Stimulated activated CD8-positive, alpha-beta memory T cell treated with anti-CD3 and anti-CD28 coated beads, Interleukin-15, amount 100 ng/mL, for 4 hours (primary cell): ENCODE measurements at places on chromosomes 4 and X.

DNA sequence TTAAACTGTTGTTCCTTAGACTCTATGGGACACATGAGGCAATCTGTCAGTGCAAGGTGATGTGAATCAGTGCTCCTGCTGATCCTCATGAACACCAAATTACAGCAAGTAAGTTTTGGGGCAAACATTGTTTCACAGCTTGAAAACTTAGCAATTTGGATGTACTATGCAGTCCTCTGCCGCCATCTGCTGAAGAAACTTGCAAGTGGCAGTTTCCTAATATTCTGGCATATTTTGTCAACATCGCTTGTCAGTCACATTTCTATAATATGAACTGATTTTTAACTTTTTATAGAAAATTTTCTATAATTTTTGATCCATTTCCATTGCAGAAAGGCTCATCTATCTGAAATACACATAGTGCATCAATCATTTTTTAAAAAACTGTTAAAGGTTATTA, 56.3 kb downstream of the ZAR1 start:
- DNase-seq = no peak

GRCh38 chr4:56879996-56880395, 27.7 kb upstream of the REST start:
- no peak for DNase-seq

DNA sequence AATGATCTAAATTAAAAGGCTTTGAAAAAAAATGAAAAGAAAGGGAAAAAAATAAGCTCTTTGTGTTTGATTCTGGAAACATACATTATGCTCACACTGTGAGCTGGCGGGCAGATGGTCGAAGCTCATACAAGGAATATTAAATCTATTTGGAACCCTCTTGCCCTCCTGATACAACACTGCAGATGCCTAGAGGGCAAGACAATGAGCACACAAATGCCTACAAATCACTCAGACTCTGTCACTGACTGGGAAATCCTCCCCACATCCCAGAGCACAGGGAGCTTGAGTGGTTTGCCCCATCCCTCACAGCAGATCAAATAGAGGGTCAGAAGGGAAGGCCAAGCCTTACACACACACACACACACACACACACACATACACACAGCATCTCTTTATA, 320.4 kb downstream of the HNRNPD start:
- DNase-seq = no peak

DNA sequence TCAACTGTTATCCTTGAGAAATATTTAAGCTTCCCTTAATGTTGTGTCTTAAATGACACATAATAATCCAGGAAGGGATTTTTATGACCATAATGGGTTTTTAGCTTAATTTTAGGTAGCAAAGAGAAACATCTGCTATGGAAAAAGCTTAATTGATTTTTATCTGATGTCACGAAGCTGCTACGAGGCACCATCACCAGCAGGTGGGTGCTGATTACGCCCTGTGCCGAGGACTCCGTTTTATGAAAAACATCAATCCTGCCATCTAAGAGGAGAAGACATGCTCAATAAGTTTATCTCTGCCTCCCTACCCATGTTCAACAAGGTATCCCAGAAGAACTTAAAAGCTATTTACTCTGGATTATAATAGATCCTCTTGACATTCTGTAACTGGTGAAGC, 280.6 kb upstream of the ZFP42 start:
- DNase-seq = no peak

- DNase-seq = no peak
These were observed 86.9 kb downstream of the TMEM164 start for GRCh38 chrX:110089656-110090403.

GRCh38 chrX:108332281-108332680, 105.9 kb downstream of the COL4A6 start:
- no peak for DNase-seq

- no peak for DNase-seq
These were observed 343.3 kb upstream of the RPS6KA3 start for GRCh38 chrX:20609916-20610415.

- DNase-seq = no peak
These were observed 2.9 kb downstream of the USP51 start for GRCh38 chrX:55486736-55487135.

DNA sequence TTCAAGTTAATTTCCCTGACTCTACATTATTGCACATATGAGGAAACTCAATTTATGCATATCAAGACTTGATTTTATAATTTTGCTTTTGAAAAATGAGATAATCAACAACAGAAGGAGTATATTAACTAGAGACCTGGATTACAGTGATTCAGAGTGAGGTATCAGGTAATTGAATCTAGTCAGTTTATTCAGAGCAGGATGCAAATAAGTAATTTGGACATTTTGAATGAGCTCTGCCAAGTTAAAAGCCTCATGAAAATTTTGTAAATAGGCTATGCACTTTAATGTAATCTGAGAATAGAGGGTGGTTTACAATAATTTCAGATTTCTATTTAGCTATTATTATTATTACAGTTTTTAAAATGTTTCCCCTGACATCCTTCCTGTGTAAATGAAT, 203.7 kb upstream of the EMCN start:
- no peak for DNase-seq

DNA sequence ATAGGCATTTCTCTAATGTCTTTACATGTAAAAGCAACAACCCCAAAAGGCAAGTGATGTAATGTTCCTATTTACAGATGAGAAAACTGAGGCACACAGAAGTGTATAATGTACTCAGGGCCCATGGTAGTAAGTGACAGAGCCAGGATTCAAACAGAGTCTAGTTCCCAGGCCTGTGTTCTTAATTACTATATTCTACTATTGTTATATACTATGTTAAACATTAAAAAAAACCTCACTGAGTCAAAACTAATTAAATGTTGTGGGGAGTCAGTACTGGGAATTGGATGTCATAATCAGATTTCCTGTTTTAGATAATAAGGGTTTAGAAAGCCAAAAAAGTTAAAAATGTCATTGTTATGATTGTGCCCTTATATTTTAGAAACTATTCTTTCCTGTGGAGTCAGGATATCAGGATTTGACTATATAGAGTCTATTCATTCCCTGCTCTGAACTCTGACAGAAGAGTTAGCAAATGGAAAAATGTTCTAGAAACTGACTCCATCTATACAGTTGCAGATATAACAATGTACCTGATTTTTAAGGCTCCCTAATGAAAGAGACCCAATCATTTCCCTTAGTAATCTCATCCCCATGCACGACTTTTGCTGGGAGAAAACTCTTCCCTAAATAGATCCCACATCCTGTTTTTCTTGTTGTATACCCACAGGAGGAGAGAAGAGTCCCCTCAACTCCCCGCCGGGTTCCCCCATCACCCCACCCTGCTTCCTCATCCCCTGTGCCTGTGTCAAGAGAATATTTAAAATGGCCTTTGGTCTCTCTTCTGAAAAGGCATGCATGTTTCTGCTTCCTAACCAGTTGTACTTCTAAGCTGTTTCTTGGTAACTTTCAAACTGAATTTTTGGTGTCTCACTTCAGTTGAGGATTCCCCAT, 69.7 kb downstream of the REELD1 start:
- no peak for DNase-seq

- DNase-seq = no peak
These were observed 85.9 kb downstream of the OTC start for GRCh38 chrX:38438321-38438720.

DNA sequence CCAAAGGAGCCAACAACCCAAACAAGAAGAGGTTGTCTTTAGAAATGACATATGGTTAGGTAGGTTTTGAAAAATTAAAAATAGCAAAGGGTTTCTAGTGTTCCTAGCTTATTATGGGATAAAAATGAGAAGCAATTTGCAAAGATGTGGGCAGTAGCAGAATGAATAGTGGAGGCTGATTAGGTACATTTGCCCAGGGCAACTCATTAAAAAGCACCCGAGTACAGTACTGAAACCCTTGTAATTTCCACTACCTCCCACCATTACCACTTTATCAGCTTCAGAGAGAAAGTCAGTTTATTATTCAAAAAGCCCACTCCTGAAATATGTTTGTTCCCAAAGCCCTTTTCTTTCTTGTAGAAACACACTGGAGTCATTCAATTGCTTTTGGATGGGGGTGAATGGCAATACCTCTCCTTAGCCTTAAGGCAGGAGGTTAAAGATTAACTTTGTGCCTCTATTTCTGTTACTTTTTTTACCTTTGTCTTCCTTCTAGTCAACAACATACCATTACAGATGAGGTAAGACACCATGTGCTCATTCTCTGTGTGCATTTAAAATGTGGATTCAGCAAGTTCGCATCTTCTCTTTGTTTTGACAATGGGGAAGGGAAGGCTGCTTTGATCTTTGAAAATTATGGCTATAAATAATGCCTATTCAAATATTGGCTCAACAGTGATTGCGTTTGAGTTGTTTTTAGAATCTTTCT, 353.8 kb upstream of the CASK start:
- no peak for DNase-seq

DNA sequence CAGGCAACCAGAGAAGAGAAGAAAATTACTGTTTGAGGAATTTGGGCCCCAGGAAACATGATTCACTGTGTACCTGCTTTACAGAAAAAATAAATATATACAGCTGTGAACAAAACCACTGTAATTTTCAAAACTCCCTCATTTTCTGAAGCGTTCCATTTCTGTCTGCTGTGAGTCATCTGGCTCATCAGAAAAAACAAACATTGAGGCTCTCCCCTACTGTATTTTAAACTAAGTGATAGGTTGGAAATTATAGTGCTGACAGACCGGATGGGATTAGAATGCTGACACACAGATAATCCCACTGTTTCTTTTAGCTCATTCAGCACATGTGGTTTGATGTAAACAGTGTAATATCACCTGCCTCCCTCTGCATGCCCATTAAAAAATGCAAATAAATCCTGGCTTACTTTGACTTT, 847.0 kb downstream of the TRIML1 start:
- no peak for DNase-seq

DNA sequence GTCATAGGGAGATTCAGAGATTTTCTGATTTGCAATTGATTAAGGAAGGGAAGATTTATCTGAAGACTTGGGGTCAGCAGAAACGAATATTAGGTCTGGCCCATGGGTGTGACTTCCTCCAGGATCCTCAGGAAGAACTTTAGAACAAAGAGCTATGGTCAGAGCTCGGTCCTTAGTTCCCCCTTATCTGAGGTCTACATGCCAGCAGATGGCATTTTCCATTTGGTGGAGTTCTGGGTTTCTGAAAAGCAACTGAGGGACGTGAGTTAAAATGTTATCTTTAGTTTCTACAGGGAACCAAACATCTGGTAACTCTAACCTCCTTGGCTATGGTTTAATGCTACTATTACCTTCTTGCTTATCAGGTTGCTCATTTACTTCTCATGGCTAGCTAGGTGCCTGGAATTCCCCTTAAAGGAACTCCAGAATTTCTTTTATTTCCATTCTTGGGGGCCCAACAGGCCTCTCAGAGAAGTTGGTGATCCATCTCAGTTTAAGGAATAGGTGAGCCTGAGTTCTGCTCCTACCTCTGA, 40.7 kb downstream of the KLF3 start:
- no peak for DNase-seq

DNA sequence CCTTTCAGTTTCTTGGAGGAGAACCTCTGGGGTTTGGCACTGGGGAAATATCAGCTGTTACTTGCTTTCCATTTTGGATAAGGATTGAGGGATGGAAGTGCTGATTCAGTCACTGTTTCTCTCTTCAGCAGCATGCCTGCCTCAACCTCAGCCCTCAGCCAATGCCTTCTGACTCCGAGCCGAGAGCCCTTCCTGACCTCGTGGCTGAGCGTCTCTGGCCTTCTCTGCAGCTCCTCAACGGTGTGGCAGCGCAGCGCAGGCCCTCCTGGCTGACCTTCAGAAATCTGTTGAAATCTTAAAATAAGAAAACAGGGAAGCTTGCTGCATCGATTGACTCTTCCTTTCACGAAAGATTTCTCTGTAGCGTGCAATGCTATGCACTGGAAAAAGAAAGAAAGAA, 434.3 kb upstream of the FAT1 start:
- DNase-seq = no peak

GRCh38 chr4:143357161-143357845, 20.6 kb downstream of the GAB1 start:
- DNase-seq = no peak

DNA sequence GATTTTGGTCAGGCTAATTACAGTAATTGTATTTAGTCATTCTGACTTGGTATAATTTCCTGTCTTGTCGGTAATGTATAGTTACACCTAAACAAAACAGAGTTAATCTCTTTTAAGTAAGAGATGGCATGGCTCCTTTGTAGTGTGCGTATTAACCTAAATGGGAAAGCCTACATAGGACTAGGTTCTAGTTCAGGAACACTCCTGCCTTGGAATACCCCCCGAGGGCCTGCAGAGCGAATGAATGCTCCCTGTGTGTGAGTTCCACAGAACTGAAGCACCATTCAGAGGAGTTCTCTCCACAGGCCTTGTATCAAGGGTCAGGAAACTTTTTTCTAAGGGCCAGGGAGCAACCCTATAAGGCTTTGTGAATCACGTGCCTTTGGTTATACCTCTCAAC, 44.9 kb upstream of the STIM2 start:
- no peak for DNase-seq

GRCh38 chr4:25310066-25310802, 2.3 kb upstream of the ZCCHC4 start:
- DNase-seq = no peak

DNA sequence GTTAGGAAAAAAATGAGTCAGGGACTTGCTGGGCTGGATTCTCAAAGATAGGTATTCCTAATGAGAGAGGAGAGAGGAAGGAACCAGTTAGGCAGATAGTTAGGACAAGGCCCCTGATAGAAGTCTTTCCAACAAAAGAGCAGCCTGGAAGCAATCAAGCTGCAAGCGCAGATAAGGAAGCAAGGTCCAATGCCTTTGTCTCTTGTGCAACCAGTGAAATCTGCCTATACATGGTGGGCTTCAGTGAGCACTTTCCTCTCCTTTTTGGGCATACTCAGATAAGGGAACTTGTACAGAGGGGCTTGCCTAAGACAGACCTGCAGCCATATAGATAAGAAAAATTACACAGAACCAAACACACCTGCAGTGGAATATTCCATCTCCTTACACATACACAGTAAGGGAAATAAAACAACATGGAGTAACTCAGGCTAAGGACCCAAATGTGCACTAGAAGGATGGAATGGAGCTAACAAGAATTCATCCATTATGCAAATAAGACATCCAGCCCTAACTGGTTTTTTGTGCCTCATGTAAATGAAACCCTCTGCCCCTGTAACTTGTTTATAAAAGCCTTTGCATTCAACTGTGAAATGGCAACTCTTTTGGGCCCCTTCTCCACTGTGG, 68.8 kb downstream of the PCDH18 start:
- DNase-seq = no peak

- peak; percentile 26 for DNase-seq
These were observed 64.3 kb upstream of the CCDC160 start for GRCh38 chrX:134172588-134173259.

GRCh38 chr4:165384186-165384585, 5.4 kb downstream of the CPE start:
- DNase-seq = no peak
